Myometrial cell (primary cell): ENCODE measurements at places on chromosomes 5 and 9. TPM values are rescaled to one million over a fixed set of nuclear protein-coding genes. Genes with fewer than 3 reads are reported as not detected.

ACSL6 gene
- total RNA-seq, result under 0.01 TPM in 1 of 2 replicates, not detected in the other

BAAT gene
- not detected in 2 replicates for total RNA-seq

TNC gene
- 24.8 and 35.3 TPM in 2 replicates for total RNA-seq

HAVCR1 gene
- not detected in 2 replicates for total RNA-seq

ADGRV1 gene
- total RNA-seq, result 0.29 TPM in 1 of 2 replicates, not detected in the other

MARCHF3 gene
- total RNA-seq, result 5.0 and 10.1 TPM in 2 replicates

DIRAS2 gene
- under 0.01 and 0.18 TPM in 2 replicates for total RNA-seq

CBY3 gene
- not detected in 2 replicates for total RNA-seq
